ENCODE measurements at places on chromosomes 5 and 9.

DNA sequence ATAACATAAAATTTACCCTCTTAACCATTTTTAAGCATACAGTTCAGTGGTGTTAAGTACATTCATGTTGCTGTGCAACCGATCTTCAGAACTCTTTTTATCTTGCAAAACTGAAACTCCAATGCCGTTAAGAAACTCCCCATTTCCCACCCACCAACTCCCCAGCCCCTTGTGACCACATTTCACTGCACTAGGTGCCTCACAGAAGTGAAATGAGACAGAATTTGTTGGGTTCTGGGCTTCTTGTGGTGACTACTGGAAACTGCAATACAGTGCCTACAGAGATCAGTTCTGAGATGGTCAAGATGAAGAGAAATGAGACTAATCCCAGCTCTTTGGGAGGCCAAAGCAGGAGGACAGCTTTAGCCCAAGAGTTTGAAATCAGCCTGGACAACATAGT lies 202.1 kb upstream of the SLC30A5 start:
- DNase-seq = peak; percentile 37

GRCh38 chr9:113563826-113564497 lies 100.4 kb downstream of the RGS3 start:
- DNase-seq = no peak

- peak; percentile 83 for DNase-seq
Measured at GRCh38 chr5:169637549-169638121, 560 bp downstream of the DOCK2 start.

- no peak for DNase-seq
Measured at GRCh38 chr9:36029765-36030528, 6.8 kb upstream of the RECK start.

- DNase-seq = peak; percentile 60
Measured at GRCh38 chr5:132747616-132748440, 602 bp downstream of the CCNI2 start.

DNA sequence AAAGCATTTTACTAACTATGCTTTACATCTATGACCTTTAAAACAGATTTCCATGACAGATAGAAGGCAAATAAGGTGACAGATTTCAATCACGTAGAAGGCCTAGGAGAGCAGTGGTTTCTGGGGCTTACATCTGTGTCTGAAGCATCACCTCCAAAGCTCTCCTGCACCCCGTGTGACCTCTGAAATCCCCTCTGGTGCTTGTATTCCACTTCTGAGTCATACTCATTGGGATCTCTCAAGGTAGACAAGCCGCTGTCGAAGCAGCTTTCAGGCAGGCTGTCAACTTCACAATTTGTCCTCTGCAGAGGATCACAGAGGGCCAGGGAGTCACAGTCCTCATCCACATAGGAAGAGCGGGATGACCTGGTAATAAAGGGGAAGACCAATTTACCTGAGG lies 62.2 kb downstream of the RASEF start:
- no peak for DNase-seq

GRCh38 chr9:78786794-78787193 lies 489.9 kb downstream of the PSAT1 start:
- DNase-seq = no peak

- no peak for DNase-seq
Measured at GRCh38 chr9:92494856-92495255, 12.6 kb upstream of the ASPN start.

DNA sequence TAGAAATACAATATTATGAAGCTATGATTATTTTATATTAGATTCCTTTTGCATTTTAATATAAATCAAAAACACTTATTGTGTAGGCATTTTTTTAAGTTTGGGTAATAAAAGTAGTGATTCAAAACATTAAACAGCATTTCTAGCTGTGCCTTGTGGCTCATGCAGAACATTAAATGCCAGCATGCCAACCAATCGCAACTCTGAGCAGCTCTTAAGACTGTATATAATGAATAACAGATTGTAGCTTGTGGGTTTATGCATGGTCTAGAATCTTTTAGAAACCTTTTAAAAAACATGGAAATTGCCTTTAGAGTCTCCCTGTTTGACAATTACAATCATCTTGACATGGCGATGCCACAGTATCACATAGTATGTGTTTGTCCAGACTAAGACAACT lies 903.8 kb downstream of the EFNA5 start:
- DNase-seq = no peak

- DNase-seq = peak; percentile 20
Measured at GRCh38 chr9:130660683-130661450, 3.5 kb upstream of the PRDM12 start.

DNA sequence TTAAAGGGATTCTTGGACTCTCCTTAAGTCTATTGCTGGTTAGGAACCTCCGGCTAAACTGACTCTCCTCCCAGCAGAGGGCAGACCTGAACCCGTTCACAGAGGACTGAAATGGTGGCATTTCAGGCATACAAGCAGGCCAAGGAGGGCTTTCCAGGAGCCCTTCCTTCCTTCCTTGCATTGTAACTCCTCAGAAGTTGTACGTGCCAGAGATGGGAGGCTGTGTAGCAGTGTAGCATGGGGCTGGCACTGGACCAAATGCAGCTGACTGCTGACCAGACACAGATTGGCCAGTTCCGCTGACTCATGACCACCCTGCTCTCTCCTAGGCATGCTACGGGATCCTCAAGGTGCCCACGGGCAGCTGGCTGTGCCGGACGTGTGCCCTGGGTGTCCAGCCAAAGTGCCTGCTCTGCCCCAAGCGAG lies 36.4 kb downstream of the JADE2 start:
- DNase-seq = peak; percentile 28

DNA sequence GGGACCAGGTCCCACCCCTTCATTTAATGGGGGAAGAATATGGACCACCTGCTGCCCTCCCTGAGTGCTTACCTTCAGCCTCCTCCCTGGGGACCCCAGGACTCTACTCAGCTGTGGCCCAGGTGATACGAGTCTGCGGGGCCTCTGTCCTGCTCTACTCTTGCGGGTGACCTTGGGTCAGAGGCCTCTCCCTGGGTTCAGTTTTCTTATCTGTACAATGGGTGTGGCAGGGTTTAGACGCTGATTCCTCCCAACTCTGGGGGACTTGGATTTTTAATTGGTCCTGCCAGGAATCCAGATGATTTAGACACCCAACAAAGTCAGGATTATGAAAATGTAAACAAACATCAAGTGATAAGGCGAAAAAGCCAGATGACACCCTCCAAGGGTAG lies 25.0 kb downstream of the FAM163B start:
- DNase-seq = no peak

- DNase-seq = no peak
Measured at GRCh38 chr9:25994605-25995004, 316.4 kb upstream of the TUSC1 start.

DNA sequence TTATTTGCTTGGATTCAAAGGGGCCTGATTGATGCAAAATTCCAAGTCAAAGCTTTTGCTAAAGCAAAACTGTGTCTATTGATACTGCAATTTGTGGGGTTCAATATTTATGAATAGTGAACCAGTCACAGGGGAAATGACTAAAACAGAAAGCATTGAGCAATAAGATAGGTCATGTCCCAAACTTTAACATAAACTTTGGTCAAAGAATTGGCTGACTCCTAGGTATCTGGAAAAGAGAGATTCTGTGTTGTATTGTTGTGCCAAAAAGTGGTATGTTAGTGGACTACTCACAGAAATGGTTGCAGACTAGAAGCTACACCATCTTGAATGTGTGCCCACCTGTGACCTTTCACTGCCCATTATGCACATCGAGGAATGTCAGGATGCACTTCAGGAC lies 585.5 kb upstream of the RGMB start:
- no peak for DNase-seq

DNA sequence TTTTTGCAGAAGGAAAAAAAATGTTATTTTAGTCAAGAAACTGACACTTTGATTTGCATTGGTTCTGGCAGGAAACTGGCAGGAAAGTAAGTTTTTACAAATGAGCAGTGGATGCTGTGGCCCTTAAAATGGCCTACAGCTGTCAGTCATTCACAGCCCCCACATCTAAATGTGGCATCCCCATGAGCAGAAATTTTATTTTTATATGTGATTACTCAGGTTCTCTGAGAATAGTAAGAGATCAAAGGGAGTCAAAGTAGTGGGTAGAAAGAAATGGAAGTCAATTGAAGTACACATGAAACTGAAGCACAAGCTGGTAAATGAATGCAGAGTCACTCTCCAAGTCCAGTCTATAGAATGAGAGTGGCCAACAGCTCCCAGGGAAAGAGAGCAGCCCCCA lies 80.3 kb downstream of the ENC1 start:
- DNase-seq = no peak

DNA sequence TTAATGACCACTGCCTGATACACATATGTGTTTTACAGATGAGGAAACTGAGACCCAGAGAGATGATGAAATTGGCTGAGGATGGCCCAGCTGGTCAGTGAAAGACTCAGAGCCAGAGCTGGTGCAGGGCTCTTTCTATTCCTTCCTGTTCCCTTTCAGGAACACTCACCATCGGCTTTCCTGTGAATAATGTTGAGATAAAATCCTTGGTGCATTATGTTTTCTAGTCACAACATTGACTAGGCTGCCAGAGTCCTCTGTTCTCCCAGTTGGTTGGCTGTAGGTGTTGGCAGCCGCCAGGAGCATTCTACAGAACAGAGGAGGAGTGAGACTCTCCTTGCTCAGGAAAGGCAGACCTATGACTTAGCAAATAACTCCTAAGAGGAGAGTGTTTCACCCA lies 14.8 kb downstream of the TGFBI start:
- no peak for DNase-seq

- peak; percentile 5 for DNase-seq
Measured at GRCh38 chr9:109640580-109641371, 139.2 kb upstream of the PALM2AKAP2 start.

DNA sequence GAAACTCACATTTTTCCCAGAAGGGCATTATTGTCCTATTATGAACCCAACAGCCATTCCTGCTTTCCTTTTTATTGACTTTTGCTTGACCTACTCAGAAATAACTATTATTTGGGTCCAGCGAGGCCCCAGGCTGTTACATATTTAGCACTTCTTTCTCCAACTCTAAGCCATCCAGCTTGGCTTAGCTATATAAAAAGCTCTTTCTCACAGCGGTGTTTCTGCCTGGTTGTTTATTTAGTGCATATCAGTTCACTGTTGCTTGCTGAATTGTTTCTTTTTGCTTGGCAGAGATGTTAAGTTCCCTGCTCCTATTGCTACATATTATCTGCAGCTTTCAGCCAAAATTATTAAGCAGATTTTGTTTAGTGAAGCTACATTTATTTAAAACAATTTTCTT lies 1156.8 kb upstream of the SEMA6A start:
- DNase-seq = no peak

- no peak for DNase-seq
Measured at GRCh38 chr5:73678322-73678740, 52.3 kb downstream of the ARHGEF28 start.

DNA sequence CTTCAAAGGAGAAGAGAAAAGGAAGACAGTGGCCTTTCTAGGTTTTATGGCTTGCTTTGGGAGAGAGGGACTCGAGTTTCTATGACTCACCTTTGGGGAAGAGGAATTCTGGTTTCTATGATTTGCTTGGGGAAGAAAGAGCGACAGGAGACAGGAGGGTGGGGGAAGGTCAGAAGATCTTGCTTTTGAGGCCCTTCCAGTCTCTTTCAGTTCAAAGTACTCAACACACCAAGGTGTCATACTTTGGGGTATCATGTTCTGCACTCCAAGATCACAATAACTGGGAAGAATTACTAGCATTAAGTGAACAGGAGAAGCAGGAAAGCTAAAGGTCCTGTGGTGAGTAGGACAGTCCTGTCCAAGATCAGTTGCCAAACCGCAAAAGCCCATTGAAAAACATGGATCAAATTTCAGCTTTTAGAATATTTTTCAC lies 324.5 kb downstream of the ARHGEF28 start:
- DNase-seq = no peak

GRCh38 chr5:68554571-68555279 lies 339.2 kb downstream of the PIK3R1 start:
- no peak for DNase-seq

DNA sequence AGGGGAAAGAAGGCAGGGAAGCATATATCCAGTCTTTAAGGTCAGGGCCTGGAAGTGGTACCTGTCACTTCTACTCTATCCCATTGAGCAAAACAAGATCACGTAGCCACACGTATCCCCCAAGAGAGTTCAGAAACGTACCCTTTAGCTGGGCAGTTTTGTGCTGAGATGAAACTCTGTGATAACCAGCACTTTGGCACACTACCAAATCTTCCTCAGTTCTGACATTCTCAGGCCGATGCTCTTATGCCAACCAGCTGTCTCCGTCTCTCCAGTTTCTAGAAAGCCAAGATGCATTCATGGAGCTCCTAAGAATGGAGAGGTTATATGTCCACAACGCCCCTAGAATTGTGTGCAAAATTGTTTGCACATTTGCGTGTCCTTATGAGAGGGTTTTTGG lies 176.6 kb upstream of the MSX2 start:
- no peak for DNase-seq

GRCh38 chr5:100913298-100913697 lies 10.2 kb upstream of the ST8SIA4 start:
- no peak for DNase-seq

DNA sequence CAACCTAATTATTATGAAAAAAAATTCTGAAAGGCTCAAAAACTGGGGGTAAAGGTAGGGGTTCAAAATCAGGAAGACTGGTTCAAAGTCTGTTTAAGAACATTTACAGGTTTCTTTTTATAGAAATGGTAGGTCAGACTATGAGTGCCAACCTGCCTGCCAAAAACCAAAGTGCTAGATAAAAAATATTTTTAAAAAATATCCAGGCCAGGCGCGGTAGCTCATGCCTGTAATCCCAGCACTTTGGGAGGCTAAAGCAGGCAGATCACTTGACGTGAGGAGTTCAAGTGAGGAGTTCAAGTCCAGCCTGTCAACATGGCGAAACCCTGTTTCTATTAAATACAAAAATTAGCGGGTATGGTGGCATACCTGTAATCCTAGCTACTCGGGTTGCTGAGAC lies 67.0 kb downstream of the NR3C1 start:
- no peak for DNase-seq

DNA sequence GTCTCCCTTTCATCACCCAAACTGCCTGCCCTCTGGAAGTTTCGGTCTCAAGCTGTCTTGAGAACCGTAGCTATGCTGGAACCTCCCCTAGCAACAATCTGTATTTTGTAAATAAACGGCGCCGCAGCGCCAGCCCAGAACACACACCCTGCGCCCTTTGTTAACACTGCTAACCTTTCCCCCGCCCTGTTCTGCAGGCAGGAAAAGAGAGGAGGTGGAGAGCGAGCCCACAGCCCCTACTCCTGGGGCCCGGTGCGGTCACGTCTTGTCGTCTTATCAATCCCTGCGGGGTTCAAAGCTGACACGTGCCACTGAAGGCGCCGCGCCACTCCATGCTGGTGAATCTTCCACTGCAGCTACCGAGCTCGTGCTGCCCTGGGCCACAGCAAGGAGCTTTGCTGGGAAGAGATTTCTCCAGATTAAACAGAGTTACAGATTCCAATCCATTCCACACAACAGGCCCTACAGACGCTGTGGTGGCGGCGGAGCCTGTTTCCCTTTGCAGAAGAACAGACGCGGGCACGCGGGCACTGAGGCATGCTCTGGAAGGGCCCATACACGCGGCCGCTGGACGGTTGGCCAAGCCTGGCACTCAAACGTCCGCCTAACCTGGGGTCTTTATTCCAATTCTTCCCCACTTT lies 25.3 kb downstream of the ZDHHC11B start:
- peak; percentile 52 for DNase-seq

- no peak for DNase-seq
Measured at GRCh38 chr9:121738968-121739367, 87.5 kb downstream of the DAB2IP start.

Data from stimulated activated CD4-positive, alpha-beta T cell treated with anti-CD3 and anti-CD28 coated beads, Interleukin-15, amount 100 ng/mL, for 24 hours (primary cell).